ENCODE measurements at places on chromosomes 1 and 21.

DNA sequence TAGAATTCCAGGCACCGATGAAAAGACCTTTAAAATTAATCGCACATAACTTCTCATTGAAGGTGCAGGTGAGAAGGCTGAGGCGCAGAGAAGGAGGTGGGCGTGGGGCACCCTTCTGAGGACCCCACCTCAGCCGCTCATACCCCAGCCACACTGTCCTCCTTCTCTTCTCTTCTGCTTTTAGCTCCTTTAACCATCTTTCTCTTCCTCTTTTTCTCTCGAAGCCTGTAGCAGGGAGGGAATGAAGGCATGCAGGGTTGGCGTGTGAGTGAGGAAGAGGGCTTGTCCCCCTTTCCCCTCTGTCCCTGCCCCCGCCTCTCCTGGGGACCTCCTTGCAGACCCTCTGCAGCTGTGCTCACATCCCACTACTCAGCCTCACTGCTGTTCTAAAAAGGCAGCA lies 57.8 kb upstream of the CACNA1E start:
- no peak for DNase-seq

- DNase-seq = no peak
Observed at GRCh38 chr1:162405800-162406199, 6.1 kb downstream of the SH2D1B start.

- DNase-seq = no peak
Observed at GRCh38 chr1:192534666-192535065, 40.9 kb upstream of the RGS1 start.

DNA sequence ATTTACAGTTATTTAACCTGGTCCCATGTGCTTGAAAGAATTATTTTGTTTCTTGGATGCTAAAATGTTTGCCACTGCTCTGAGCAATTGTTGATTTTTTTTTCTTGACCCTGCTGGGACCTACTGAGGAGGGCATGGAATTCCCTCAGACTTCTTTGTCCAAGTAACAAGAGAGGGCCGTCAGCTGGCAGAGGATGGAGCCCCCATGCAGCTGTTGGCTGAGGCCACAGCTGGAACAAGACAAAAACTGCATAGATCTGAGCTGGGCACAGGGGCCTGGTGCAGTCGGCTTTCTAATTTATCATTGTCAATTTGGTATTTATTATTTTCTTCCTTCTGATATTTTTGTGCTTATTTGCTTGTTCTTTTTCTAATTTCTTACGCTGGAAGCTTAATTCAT lies 39.6 kb upstream of the ABCG1 start:
- DNase-seq = peak; percentile 74

GRCh38 chr1:153566414-153567371 lies 1.0 kb upstream of the S100A2 start:
- peak; percentile 56 for DNase-seq

- DNase-seq = peak; percentile 8
Observed at GRCh38 chr1:187070076-187070475, 241.3 kb downstream of the PLA2G4A start.

- no peak for DNase-seq
Observed at GRCh38 chr1:29055160-29055559, 68.5 kb downstream of the TMEM200B start.

DNA sequence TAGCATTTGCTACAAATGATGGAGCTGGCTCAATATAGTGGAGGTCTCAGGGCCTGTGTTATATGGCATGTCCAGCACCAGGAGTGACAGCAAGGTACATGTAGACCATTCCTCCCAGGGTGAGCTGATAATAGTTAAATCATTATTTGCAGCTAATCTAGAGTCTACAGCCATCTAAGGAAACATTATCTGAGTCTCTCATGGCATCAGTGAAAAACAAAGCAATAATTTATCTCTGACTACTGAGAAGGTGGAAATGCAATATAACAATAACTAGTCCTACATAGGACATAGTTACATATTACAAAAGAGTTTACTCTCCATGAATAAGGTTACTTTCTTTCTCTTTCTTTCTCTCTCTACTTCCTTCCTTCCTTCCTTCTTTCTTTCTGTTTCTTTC lies 143.4 kb upstream of the KCNK2 start:
- DNase-seq = no peak
